ENCODE measurements at places on chromosomes 16 and 17.

DNA sequence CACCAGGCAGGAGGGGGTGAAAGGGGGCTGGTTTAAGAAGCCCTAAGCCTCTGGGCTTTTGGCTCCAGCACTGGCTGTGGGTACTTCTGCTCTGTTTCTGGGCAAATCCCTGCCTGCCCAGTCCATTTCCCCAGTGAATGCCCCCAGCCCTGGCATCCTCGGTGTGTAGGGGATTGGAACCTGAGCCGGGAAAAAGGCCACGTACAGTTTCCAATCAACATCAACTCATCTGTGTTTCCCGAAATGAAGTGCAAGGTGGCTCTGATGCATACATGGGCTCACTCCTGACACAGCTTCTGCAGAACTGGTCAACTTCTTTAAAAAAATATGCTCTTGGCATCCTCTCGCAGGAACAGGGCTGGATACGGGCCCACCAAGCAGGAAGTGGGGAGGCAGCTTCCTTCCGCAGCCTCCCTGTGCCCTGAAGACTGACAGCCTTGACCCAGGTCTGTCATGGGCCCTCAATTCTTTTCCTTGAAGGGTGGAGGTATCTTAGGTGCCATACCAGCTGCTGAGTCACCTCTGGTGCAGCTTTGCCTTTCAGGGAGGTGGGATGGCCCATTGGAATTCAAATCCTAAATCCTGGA lies 73.3 kb downstream of the N4BP1 start:
- DNase-seq = no peak

GRCh38 chr16:23508589-23509440 lies 1.5 kb downstream of the GGA2 start:
- peak; percentile 51 for DNase-seq

DNA sequence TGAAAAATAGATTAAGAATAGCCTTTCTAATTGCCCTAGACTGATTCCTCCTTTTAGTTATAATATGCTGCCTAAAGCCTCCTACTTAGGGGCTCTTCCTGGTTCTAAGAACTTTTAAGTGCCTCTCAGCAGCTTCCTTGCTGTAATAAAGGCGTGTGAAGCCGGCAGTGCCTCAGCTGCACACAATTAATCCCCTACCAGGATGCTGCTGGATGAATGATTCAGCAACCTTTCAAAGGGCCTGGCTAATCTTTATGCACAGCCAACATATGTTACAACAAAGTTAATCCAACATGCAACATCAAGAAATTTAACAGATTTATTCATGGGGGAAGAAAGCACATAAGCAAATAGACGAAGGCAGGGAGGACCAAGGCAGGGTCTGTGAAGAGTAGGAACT lies 145.2 kb downstream of the PMP22 start:
- no peak for DNase-seq

GRCh38 chr16:54940279-54940604 lies 9.6 kb downstream of the IRX5 start:
- no peak for DNase-seq

DNA sequence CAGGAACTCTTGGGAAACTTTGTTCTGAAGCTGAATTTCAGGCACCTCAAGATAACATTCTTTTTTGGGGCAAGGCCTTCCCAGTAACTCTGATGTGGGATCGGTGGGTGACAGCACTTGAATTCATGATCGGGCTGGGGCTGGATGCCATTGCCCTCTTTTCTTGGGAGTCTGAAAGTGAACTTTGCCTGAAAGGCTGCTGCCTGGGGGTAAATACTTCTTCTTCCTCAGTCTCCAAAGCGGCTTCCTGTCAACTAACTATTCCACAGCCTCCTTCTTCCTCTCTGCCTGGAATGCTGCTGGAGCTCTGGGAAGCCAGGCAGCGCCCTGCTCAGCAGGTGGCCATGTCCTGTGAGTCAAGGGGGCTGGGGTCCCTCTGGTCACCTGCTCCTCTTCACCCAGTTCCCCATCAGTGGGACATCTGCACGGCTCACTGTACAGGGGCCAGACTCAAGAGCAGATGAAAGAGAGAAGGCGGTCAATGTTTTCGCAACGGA lies 79.5 kb downstream of the WIPI1 start:
- DNase-seq = no peak

- no peak for DNase-seq
Observed at GRCh38 chr16:10402975-10403374, 17.1 kb downstream of the ATF7IP2 start.
